Immature natural killer cell (primary cell): ENCODE measurements at places on chromosomes 6 and 20. TPM values are rescaled to one million over a fixed set of nuclear protein-coding genes. Genes with fewer than 3 reads are reported as not detected.

DNA sequence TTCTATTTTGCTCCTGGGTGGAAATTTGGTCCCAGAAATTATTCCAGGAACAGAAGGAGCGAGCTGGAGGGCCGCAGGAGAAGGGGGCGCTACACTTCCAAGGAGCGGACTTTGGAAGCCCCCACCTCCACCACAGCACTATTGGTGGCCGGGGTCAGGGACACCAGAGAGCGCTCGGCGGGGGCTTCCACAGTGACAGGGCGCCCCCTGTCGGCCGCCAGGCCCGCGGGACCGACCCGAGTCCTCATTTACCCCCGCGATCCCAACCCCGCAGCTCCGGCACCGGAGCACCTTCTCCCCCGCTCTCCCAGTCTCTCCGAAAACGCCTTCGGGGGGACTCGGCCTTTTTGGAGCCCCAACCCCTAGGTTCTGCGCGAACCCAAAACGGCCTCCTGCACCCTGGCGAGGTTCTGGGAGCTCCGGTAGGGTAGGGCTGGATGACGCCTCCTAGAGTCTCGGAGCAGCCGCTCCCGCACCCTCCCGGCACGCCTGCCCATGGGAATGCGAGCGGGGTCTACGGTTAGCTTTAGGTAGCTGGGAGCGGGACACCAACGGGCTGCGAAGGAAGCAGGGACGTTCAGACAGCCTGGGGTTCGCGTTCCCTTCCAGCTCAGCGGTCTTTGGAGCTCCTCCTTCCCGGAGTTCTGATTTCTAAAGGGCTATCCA is 2.4 kb upstream of the FOXA2 start:
- H3K36me3 ChIP-seq, result peaks cover 4% of the 10 kb centered on the region
- no peaks in the 10 kb centered on the region for H3K4me1 ChIP-seq
- H3K27me3 ChIP-seq, result peaks cover 17% of the 10 kb centered on the region
- no peak overlapping the region for H3K4me3 ChIP-seq
- no peak for DNase-seq

- peaks cover 37% of the 10 kb centered on the region for H3K27me3 ChIP-seq
- DNase-seq, result no peak
- peak overlapping the region; percentile 83 for H3K4me3 ChIP-seq
- H3K36me3 ChIP-seq, result no peaks in the 10 kb centered on the region
- H3K27ac ChIP-seq, result no peak overlapping the region
These were observed 2.9 kb upstream of the TUBB2B start for GRCh38 chr6:3230256-3230882.

Gene RGS19
- 171 TPM for polyA plus RNA-seq

- no peak overlapping the region for H3K27ac ChIP-seq
- no peak overlapping the region for H3K4me3 ChIP-seq
- H3K27me3 ChIP-seq, result peaks cover 2% of the 10 kb centered on the region
- no peaks in the 10 kb centered on the region for H3K36me3 ChIP-seq
These were observed 112.2 kb downstream of the SYNDIG1 start for GRCh38 chr20:24581443-24582170.

Gene OR2H2
- not detected for polyA plus RNA-seq

DNA sequence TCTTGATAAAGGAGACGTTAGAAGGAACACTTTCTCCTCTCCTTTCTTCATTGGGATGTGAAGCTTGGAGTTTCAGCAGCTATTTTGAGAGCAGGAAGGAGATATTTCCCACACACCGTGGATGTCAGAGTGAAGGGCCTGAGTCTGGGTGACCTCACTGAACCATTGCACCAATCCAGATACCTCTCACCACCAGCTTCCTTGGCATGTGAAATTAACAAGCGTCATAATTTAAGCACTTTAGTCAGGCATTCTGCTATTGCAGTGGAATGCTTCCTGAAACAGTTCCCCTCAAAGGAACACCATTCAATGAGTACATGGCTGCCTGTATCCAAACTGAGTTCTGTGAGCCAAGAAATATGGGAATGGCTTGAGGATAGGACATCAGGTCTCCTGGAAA is 83.7 kb downstream of the CHMP4B start:
- H3K4me3 ChIP-seq, result no peak overlapping the region
- H3K27ac ChIP-seq, result no peak overlapping the region
- H3K36me3 ChIP-seq, result no peaks in the 10 kb centered on the region
- H3K4me1 ChIP-seq, result no peaks in the 10 kb centered on the region

- DNase-seq, result no peak
- H3K27me3 ChIP-seq, result peaks cover 2% of the 10 kb centered on the region
- no peaks in the 10 kb centered on the region for H3K4me1 ChIP-seq
- no peak overlapping the region for H3K4me3 ChIP-seq
These were observed 147.4 kb upstream of the BEND6 start for GRCh38 chr6:56807326-56807988.
